ENCODE measurements at places on chromosomes 5 and 9.
A peak's percentile ranks its signal among the peaks of the same experiment; 100 is the strongest.

- DNase-seq, result no peak
These were observed 1.6 kb upstream of the DHFR start for GRCh38 chr5:80656425-80656824.

GRCh38 chr9:134888603-134889190 lies 8.1 kb downstream of the FCN2 start:
- DNase-seq, result peak; percentile 49

GRCh38 chr9:110797611-110798010 lies 129.0 kb downstream of the MUSK start:
- no peak for DNase-seq

GRCh38 chr5:171714261-171714660 lies 71.4 kb upstream of the SMIM23 start:
- DNase-seq, result peak; percentile 54

DNA sequence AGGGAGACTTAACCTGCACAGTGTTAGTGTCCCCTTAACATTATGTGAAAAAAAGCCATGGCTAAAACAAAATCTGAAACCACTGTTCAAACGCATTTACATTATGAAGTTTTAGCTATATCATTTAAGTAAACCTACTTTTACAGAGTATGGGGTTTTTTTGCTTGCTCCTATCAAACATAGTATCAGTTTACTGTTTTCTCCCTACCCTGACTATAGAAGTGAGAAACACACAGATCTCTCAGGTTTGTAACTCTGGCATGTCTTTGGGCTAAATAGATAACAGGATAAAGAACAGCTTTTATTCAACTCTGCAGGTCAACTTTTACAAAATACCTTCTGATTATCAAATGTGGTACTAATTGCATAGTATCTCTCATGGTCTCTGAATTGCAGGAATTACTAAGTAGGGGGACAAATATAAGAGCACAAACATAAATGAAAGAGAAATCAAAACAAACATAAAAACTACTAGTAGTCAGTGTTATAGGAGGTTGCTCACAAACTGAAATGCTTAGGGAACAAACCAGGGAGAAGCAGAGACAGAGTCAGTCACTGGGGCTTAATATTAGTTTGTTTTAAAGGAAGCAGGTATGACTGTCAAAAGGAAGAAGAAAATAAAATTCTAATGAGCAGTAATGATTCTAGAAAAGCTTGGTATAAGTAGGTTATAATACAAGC lies 155.8 kb downstream of the MLLT3 start:
- no peak for DNase-seq

- DNase-seq, result no peak
These were observed 185.8 kb downstream of the PCSK1 start for GRCh38 chr5:96247097-96247701.

- DNase-seq, result no peak
These were observed 694.8 kb upstream of the CDH10 start for GRCh38 chr5:25339541-25339940.

- DNase-seq, result no peak
These were observed 105.9 kb upstream of the DAP start for GRCh38 chr5:10866913-10867312.

- DNase-seq, result no peak
These were observed 81.6 kb downstream of the ADAMTS16 start for GRCh38 chr5:5221724-5222123.

DNA sequence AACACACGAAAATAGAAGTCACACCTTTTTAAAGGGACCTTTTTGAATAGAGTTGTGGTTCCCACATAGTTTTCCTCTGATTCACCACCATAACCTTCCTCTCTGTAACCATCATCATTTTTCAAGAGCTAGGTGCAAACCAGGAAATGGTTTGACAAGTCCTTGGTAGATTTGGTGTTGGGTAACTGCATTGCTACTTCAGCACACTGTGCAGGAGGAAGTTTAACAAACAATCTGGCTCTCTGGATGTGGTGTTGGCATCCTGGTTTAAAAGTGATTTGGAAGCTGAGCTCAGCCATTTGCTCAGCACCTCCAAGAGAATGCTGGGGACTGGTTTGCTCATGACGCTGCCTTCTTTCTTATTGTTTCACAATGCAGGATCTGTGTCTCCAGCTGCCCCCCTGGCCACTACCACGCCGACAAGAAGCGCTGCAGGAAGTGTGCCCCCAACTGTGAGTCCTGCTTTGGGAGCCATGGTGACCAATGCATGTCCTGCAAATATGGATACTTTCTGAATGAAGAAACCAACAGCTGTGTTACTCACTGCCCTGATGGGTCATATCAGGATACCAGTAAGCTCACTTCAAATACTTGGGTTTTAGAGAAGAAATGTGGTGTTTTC lies 213.1 kb downstream of the RFK start:
- no peak for DNase-seq

DNA sequence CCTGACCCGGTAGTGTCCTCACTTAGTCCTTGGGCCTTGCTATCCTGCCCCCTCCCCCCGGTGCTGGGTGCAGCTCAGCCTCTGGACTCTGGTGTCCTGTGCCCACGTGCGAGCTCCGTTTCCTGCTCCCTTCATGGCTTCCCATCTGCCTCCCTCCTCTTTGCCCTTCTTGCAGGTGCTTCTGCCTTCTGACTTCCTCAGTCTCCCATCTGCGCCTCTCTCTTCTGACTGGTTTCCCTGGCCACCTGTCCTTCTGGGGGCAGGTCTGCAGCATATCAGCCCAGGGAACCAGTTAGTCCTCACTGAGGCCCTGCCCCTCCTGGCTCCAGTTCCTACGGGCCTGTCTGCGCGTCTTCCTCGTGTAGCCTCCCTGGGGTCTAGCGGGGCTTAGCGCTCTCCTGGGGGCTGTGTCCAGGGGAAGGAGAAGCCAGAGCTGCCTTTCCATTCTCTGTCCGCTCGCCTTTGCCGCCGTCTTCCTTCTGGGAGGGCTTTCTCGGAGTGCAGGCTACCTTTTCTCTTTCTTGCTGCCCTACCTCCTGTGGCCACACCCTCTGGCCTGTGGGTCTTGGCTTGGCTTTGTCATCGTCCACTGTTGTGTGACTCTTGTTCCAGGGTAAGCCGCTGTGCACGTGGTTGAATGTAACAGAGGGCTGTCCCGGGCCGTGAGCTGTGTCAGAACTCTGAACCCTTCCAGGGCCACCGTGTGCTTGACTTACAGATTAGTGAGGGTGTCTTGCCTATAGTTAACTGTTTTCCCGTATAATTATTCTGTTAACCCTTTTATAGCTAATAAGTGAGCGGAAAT lies 51.8 kb downstream of the EHMT1 start:
- no peak for DNase-seq

GRCh38 chr5:128777052-128777451 lies 188.2 kb upstream of the SLC27A6 start:
- DNase-seq, result no peak

- no peak for DNase-seq
These were observed 148.6 kb downstream of the CDH9 start for GRCh38 chr5:26889815-26890214.

DNA sequence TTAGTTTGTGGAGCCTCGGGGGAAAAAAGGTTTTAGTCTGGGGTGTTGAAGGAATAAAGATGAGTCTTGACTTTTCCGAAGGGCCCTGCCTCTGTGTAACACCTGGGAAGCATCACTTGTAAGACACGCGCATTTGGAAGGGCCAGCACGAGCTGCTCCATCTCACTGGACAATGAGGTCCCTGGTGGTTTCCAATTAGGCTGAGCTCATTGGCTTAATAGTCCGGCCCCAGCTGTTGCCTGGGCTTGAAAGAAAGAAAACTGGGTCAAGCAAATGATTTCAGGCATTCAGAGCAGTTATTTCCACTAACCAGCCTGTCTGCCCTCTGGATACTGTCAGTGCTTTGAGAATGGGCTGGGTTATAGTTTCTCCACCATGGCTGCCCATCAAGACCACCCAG lies 64.5 kb downstream of the NSUN2 start:
- DNase-seq, result no peak

GRCh38 chr9:77453825-77454647 lies 194.1 kb downstream of the GNA14 start:
- DNase-seq, result no peak

GRCh38 chr5:96922499-96923244 lies 13.2 kb upstream of the LNPEP start:
- no peak for DNase-seq

- no peak for DNase-seq
These were observed 32.0 kb upstream of the HAPLN1 start for GRCh38 chr5:83752700-83753099.

DNA sequence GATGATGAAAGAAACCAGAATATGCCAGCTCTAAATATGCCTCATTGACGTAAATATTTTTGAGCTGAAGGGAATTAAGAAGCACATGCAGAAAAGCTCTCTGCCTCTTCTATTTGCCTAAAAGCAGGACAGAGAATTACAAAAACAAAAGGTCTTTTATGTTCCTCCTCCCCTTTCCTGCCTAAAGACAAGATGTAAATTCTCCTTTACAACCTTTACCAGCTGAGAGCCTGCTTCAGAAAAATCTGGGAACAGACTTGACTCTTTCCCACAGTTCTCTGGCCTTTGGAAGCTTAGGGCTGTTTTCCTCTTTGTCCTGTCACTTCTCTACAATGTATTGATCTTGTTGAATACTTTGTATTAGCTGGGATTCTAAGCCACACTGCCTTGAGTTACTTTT lies 199.7 kb downstream of the TMC1 start:
- no peak for DNase-seq

GRCh38 chr9:5851445-5851844 lies 18.5 kb upstream of the ERMP1 start:
- DNase-seq, result no peak

DNA sequence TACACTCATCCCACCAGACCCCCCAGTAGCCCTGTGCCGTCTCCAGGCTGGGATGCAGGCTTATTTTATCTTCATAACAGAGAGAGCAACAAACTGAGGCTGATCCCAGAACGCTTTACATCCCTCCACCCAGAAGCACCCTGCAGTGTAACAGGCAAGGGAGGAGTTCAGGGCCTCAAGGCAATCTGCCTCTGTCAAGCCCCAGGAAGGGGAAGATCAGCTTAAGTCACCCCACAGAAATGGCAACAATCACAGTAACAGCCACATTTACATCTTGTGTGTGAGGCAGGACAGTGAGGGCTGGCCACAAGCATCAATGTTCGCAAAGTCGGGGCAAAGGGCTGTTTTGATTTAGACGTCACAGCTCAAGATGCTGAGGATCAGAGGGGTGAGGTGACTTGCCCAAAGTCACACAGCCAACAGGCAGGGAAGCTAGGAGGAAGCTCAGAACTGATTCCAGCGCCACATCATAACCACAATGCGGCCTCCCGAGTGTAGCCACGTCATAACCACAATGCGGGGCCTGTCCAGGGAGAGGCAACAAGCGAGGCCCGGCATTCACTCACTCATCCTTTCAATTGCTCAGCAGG lies 14.4 kb downstream of the STK10 start:
- DNase-seq, result no peak

GRCh38 chr5:117682416-117682815 lies 1107.8 kb upstream of the SEMA6A start:
- DNase-seq, result no peak

DNA sequence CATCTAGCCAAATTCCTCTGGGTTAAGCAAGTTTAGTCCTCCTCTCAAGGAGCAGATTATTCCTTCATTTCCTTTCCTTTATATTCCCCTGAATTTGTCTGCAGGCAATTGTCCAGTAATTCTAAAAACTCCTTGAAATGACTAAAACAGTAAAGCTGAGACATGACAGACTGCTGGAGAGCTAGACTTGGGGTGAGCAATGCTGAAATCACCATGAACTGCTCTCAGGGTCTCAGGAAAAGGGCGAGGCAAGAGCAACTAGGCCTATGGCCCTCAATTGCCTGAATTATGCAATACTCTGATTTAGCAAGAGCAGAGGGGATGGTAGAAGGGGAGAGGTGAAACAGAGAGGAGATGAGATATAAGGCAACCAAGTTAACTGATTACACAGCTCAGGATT lies 172.9 kb upstream of the NREP start:
- no peak for DNase-seq

- DNase-seq, result no peak
These were observed 2.1 kb downstream of the CCDC192 start for GRCh38 chr5:127705120-127705892.

GRCh38 chr9:76654575-76654974 lies 109.7 kb upstream of the PCA3 start:
- DNase-seq, result no peak

DNA sequence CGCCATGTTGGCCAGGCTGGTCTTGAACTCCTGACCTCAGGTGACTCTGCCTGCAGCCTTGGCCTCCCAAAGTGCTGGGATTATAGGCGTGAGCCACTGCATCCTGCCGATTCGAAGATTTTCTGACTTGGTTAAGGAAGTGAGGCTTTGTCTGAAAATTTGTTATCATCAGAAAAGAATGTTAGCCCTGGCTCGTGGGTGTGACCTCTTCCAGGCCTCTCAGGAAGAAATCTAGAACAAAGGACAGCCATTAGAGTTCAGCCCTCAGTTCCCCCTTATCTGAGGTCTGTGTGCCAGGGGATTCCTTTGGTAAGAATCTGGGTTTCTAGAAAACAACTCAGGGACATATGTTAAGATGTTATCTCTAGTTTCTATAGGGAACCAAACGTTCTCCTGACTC lies 6.2 kb downstream of the OR2S2 start:
- no peak for DNase-seq

DNA sequence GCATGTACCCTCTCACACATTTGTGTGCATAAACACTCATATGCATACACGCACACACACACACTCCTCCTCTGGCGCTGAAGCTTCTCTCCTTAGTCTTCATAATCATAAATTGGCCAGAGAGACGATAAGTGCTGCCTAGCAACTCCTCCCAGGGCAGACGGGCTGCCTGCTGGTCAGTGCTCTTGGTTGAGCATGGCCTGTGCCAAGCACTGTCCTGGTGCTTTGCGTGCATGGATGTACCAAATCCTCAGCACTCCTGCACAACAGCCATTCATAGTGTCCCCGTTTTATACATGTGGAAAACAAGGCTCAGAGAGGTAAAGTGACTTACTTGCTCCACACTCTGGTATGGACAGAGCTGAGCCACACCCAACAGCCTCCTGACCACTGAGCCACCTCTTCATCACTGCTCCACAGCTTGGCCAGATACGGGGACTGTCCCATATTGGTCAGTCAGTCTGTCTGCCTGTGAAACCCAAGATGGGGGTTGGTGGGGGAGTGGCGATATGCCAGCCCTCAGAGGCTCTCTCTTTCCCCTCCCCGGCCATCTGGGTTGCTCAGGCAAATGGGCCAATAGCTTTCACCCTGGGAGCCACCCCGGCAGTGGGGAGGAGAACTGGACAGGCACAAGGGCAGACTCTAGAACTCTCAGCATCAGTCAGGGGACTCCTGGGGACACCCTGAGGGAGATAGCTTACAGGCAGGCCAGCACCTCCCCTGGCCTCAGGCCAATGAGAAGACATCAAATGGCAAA lies 64.3 kb upstream of the GARNL3 start:
- DNase-seq, result no peak

- no peak for DNase-seq
These were observed 79.8 kb downstream of the HSD17B3 start for GRCh38 chr9:96222132-96222531.

Data from osteocyte (in vitro differentiated cells).